NCI-H187 (cell line): ENCODE measurements at places on chromosomes 7 and 10.

- DNase-seq = no peak
Observed at GRCh38 chr10:63376560-63377304, 89.0 kb downstream of the JMJD1C start.

GRCh38 chr7:36010656-36011587 is 142.1 kb upstream of the EEPD1 start:
- no peak for DNase-seq

- DNase-seq = no peak
Observed at GRCh38 chr7:120993553-120994191, 5.2 kb downstream of the CPED1 start.

- DNase-seq = no peak
Observed at GRCh38 chr7:129606803-129607202, 4.7 kb upstream of the NRF1 start.

- no peak for DNase-seq
Observed at GRCh38 chr7:52764492-52765169, 270.8 kb upstream of the POM121L12 start.

DNA sequence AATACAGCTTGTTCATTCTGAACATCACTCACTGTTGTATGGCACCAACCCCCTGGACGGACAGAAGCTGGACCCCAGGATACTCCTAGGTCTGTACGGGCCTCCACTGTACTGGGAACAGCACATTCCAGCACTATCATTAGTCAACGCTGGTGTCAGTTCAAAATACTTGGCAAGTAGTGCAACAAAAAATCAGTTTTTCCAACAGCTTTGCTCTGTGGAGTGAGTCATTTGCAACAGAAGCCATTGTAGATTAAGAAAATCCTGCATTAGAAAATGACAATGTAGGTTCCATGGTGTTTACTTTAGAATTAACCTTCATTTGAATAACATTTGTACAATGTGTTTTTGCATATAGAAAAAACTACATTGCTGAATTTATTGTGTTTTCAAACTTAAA is 266.6 kb downstream of the HDAC9 start:
- no peak for DNase-seq

- DNase-seq = no peak
Observed at GRCh38 chr7:25790963-25791362, 361.0 kb upstream of the NFE2L3 start.

DNA sequence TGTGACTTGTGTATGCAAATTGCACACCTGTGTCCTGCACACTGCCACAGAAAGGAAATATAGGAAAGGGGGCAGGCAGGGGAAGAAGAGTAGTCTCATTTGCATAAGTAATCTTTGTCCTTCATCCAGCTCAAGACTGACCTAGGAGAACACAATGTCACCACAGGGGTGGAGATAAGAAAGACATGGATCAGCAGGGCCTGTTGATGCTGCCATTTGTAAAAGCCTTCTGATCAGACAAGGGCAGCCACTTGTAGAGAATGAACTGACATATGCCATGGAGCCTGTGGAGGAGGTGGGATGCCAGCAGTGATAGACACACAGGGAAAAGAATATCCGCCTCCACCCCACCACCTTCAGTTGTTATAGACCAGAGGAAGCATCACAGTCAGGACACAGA is 528.9 kb downstream of the HTR7 start:
- no peak for DNase-seq

DNA sequence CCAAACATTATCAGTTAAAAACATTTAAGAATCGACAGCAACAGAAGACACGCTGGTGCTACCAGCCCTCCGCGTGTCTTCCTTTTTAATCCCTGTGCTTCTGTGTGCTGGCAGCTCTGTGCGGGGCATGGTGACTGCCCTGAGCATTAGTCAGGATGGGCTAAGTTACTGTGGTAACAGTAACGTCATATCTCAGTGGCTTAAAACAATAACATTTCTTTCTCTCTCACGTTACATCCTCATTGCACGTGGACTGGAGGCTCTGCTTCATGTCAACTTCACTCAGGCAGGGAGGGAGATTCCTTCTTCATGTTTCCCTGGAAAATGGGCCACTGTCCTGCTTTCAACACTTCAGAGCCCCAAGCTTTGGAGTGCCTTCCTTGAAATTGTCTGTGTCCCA is 378.5 kb downstream of the CCSER2 start:
- DNase-seq = no peak
